RWPE1 (cell line): ENCODE measurements at places on chromosomes 11 and 22.

- no peak for DNase-seq
These were observed 24.0 kb downstream of the PIH1D2 start for GRCh38 chr11:112049777-112050176.

DNA sequence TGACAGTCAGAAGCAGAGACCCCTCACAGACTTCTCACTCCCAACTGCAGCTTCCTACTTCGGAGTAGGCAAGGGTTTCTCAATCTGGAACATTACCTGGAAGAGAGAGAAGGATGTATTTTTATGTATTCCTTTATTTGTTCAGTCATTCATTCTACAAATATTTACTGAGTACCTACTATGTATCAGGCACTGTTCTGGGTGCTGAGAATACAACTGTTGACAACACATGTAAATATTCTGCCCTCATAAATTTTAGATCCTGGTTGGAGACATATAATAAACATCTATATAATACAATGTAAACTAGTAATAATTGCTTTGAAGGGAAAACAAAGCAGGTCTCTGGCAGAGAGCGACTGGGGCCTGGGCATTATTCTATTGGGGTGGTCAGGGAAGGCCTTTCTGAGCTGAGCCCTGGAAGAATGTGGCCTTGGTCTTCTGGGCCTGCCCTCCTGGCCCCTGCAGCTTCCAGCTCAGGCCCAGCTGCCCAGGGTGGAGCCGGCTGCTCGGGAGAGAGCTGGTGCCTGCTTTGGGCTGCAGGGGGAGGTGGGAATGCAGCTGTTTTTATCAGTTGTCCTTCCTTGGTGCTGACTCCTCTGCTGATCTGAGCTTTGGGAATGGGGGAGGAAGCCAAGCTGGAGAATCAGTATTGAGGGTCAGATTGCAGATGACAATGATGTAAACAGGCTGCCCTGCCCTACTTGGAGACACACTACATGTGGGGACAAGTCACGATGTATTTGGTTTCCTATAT lies 46.8 kb downstream of the PKNOX2 start:
- DNase-seq: peak; percentile 8

- DNase-seq: no peak
These were observed 19.6 kb downstream of the RNF121 start for GRCh38 chr11:71948314-71949027.

DNA sequence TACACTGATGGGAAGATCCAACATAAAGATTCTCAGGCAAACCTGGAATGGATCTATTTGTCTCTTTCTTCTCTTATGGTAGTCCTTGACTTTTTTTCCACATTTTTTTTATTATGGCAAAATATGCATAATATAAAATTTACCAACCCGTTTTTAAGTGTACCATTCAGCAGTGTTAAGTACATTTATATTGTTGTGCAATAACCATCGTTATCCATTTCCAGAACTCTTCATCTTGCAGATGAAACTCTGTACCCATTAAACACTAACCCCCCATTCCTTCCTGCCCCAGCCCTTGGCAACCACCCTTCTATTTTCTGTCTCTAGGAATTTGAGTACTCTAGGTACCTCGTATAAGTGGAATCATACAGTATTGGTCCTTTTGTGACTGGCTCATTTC lies 99.7 kb downstream of the DSCAML1 start:
- DNase-seq: no peak

DNA sequence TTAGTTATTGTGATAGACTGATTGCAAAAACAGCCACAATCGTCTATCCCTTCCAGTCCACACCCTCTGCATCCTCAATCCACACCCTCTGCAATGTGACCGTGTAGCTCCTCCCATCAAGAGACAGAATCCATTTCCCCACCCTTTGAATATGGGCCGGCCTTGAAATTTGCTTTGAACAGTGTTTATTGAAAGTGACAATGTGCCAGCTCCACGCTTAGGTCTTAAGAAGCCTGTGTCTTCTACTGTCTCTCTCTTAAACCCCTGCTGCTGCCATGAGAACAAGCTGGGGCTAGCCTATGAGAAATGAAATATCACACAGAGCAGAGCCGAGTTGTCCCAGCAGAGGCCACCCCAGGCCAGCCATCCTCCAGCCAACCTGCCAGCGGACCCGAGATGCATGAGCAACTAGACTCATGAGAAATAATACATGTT lies 22.3 kb upstream of the MICAL2 start:
- DNase-seq: peak; percentile 51

DNA sequence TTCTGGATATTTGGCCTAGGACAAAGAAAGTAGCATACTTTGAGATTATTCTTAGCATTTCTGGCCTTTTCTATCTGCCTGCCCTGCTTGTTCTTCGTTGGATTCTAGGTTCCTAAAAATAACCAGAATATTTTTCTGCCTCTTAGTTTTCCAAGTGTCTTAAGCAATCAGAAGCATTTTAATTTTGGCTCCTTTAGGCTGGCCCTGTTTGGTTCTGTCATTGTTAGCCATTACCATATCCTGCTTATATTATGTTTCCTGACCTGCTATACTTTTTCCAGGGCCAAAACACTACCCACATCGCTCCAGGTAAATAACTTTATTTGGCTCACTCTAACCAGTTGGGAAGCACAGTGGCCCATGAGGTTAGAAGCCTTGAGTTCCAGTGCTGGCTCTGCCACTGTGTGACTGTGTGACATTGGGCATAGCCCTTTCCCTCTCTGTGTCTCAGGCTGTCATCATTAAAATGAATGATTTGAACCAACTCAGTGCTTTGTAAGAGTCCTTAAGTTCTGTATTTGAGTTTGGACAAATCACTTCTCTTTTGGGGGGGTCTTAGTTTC lies 91.1 kb downstream of the STIM1 start:
- no peak for DNase-seq

DNA sequence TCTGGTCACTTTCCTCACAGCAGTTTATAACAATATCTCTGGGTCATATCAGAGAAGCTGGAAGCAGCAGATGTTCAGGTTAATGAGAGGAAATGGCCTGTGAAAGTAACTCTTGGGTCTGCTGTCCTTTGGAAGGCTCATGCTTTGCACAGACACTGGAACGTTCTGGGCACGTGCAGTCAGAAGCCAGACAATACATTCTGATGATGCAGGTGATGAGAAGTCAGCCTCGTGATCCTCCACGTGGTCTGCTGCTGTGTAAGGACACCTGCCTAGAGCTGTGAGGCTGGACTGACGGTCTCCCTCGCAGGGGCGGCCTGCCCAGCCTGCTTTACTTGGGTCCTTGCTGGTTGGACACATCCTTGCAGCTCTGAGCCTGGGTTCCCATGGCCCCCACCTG lies 18.8 kb upstream of the ADORA2A start:
- DNase-seq: no peak

DNA sequence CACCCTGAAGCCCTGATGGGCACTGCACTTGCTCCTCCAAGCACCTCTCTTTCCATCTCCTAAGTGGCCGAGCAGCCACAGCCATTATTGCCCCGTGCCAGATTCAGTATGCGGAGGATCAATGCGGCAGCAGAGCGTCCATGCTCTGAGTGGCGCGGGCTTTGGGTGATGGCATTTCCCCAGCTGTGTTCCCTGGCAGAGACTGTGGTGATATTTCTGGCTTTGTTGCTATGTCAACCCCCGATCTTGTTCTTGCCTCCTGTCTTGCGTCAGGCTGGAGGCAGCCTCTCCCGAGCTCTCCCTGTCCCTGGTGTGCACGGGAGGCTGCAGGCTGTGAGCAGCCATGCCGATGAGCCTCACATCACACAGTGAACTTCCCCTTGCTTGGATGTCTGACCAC lies 1018.6 kb downstream of the TBC1D22A start:
- no peak for DNase-seq

GRCh38 chr11:12376259-12377081 lies 901 bp upstream of the PARVA start:
- no peak for DNase-seq

GRCh38 chr11:18313965-18314763 lies 7.8 kb downstream of the HPS5 start:
- DNase-seq: no peak

DNA sequence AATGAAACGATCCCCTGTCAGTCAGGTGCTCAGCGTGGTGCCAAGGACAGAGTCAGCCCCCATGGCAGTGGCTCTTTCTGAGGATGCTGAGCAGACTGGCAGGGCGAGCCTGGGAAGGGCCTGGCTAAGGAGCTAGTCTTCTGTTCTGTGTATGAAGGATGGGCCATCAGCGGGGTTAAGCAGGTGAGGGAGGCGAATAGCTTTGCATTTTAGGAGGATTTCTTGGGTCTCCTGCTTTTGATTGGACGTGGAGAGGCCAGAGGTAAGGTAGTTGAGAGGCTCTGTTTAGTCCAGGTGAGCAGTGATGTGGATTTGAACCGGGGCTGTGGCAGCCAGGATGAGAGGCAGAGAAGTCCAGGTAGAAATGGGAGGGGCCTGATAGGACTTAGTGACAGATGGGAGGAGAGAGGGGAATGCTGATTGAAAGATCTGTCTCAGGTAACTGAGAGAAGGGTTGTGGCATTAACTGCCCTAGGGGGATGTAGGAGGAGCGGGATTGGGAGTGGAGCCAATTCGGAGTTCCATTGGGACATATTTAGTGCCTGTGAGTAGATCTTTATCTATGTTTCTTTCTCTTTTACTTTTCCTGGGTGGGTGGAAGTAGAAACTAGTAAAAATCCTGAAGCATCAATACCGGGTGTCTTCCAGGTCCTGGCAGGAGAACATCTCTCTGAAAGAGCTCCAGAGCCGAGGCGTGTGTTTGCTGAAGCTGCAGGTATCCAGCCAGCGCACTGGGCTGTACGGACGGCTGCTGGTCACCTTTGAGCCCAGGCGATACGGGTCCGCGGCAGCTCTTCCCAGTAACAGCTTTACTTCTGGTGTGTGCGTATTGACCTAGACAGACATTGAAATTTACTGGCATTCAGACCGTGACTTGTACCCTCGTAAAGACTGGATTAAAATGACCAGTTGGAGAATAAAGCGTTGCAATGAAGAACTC lies 2.0 kb downstream of the IGHMBP2 start:
- peak; percentile 41 for DNase-seq

- no peak for DNase-seq
These were observed 340.8 kb upstream of the PITPNB start for GRCh38 chr22:28259774-28260312.

- no peak for DNase-seq
These were observed 2.9 kb upstream of the SCGB2A2 start for GRCh38 chr11:62267050-62267449.

GRCh38 chr11:48073031-48073861 lies 92.9 kb downstream of the PTPRJ start:
- DNase-seq: no peak
